Jurkat, Clone E6-1 (cell line): ENCODE measurements at places on chromosomes 11 and 22.
A peak's percentile ranks its signal among the peaks of the same experiment; 100 is the strongest.

- DNase-seq = no peak
Measured at GRCh38 chr11:32594272-32594671, 10.6 kb downstream of the EIF3M start.

- DNase-seq = no peak
Measured at GRCh38 chr22:44365832-44366231, 53.1 kb upstream of the SHISAL1 start.

- DNase-seq = no peak
Measured at GRCh38 chr22:32324505-32325415, 32.9 kb upstream of the RFPL3 start.

- DNase-seq = no peak
Measured at GRCh38 chr11:59769111-59769510, 13.9 kb downstream of the STX3 start.

- DNase-seq = no peak
Measured at GRCh38 chr11:26087120-26087935, 244.6 kb upstream of the ANO3 start.

- no peak for DNase-seq
Measured at GRCh38 chr22:48105259-48105658, 1342.8 kb downstream of the TBC1D22A start.

DNA sequence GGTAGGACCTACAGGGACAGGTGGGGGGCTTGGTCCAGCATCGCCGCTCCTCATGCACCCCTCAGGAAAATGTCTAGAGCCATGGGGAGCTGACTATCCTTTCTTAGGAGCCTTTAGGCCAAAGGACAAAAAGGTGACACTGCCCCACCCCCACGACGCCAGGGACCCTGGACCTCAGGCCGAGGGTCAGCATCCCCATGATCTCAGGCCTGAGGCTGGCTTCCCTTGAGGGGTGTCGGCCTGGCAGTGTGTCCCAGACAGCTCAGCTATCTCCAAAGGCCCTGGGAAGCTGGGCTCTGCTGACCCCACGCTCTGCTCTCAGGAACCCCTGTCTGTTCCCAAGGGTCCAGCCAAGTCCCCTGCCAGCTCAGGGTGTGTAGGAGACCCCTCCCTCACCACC, 16.3 kb downstream of the MRGPRG start:
- no peak for DNase-seq

DNA sequence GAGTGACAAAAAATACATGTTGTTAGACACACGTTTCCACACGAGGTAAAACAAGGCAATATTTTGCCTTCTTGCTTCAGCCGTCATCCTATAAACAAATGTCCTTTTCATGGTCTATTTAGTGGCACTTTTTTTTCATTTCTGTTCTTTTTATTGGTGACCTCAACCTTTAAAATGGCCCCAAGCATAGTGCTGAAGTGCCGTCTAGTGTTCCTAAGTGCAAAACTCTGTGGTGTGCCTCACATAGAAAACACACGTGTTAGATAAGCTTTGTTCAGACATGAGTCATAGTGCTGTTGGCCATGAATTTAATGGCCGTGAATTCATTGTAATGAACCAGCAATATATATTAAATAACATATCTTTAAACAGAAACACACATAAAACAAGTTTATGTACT, 15.6 kb downstream of the OVCH2 start:
- DNase-seq = no peak

DNA sequence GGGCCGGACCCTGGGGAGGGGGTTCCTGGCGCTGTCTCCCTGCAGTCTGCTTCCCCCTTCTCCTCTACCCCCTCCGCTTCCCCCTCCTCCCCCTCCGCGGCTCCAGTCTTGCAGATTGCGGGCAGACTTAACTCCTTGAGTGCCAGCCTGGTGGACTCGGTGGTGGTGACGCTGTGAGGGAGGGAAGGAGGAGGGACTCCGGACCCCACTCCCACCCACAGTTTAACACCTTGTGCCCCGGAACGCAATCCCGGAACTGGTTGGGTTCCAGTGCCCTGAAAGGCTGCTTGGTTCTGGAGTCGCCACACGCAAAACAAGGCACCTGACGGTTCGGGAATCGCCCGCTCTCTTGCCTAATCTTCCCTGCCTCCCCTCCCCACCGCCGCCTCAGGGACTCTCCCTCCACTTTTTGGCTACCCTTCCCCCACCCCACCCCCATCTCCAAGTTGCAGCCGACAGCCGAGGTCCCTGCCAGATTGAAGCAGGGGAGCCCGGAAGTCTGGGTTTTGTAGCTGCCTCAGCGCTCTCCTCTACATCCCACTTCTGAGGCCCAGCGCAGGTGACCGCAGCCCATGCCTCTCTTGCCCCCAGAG, 3.9 kb upstream of the BCL9L start:
- peak; percentile 89 for DNase-seq

- DNase-seq = no peak
Measured at GRCh38 chr11:71095294-71095850, 157.0 kb downstream of the SHANK2 start.

- no peak for DNase-seq
Measured at GRCh38 chr22:35544827-35545226, 4.2 kb downstream of the RASD2 start.

DNA sequence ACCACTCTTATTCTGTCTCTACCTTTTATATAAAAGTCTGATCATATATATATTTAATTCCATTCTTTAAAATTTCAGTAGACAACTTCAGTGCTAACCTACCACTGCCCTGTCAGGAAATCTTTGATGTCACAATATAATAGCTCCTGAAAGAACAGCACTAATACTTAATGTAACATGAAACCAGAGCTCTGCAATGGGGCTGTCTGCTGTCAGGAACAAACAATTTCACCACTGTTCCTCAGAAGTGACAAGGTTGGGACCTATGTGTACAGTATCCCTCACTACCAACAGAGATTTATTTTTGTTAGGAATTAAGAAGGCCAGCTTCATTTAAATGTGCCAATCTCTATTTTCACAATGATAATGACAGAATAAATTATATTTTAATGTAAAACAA, 165.5 kb upstream of the C11orf58 start:
- DNase-seq = no peak

DNA sequence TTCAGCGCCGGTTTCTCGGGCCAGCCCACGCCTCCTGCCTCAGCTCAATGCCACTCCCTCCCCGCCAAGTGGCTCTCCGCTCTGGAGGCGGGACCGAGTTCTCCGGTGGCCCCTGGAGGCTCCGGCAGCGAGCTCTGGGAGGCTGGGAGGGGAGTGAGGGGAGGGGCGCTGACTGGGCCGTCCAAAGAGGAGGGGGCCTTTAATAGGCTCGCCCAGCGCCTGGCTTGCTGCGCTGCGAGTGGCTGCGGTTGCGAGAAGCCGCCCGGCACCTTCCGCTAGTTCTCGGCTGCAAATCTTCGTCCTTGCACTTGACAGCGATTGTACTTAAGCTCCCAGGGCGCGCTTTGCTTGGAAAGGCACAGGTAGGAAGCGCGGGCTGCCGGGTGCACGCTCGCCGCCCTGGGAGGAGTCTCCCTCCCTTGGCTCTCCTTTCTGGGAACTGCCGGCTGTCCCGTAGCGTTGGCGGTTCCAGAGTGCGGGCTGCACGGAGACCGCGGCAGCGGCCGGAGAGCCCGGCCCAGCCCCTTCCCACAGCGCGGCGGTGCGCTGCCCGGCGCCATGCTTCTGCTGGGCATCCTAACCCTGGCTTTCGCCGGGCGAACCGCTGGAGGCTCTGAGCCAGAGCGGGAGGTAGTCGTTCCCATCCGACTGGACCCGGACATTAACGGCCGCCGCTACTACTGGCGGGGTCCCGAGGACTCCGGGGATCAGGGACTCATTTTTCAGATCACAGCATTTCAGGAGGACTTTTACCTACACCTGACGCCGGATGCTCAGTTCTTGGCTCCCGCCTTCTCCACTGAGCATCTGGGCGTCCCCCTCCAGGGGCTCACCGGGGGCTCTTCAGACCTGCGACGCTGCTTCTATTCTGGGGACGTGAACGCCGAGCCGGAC, at the start of gene ADAMTS15:
Gene ADAMTS15 (plus strand): TSS at position 230 of the 894 bp plus-strand sequence. CDS start 329 bp downstream, at position 559.
- DNase-seq = peak; percentile 54

DNA sequence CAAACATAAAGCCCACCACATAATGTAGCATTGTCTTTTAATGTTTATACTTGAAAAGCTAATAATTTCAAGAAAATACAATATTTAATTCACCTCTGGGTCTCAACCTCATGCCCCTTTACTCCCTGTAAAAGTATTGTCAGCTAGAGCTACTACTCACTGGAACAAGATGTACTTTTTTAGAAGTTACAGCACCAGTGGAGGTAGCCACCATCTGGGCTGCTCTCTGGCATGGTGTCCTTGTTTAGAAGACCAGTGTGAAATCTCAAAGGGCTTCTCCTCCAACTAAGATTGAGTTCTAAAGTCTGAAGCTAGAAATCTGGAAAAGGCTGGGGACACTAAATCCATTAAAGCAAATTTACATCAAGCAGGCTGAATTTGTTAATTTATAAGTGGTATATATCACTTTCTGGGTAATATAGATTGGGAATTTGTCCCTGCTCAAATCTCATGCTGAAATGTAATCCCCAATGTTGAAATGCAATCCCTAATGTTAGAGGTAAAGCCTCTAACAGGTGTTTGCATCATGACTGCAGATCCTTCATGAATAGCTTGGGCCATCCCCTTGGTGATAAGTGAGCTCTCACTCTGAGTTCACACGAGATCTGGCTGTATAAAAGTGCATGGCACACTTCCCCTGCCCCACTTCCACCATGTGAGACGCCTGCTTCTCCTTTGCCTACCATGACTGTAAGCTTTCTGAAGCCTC, 47.6 kb downstream of the PITPNB start:
- no peak for DNase-seq

GRCh38 chr11:110522471-110522870, 92.7 kb downstream of the FDX1 start:
- peak; percentile 86 for DNase-seq

GRCh38 chr11:44285756-44286155, 24.2 kb downstream of the ALX4 start:
- DNase-seq = no peak

DNA sequence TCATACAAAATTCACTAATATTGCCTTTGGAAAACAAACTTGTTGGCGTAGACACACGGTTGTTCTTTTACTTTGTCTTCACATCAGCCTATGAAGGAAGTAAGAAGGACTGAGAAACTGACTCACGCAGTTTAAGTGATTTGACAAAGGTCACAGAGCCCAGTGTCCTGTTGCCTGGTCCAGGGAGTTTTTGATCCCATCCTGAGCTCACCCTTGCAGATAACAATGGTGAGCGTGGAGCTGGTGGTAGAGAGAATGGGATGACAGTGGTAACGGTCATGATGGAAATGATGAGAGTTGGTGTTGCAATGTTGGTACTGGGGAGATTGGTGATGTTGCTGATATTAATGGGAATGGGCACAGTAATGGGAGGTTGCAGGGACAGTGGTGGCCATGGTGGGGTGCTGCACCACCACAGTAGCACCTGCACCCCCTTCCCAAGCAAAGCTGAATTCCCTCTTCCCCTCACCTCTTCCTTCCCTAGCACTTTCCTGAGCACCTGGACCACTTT, 22.0 kb downstream of the CREB3L1 start:
- no peak for DNase-seq

GRCh38 chr11:78194490-78194889, 5.8 kb downstream of the USP35 start:
- DNase-seq = no peak

DNA sequence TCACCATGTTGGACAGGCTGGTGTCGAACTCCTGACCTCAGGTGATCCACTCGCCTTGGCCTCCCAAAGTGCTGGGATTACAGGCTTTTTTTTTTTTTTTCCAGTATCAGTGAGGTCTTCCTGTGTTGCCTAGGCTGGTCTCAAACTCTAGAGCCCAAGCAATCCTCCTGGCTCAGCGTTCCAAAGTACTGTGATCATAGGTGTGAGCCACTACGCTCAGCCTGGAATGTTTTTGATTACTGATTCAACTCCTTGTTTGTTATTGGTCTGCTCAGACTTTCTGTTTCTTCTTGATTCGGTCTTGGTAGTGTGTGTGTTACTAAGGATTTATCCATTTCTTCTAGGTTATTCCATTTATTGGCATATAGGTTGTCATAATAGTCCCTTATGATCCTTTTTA, 31.3 kb downstream of the NAGA start:
- DNase-seq = no peak
